GM04503 (cell line): ENCODE measurements at places on chromosomes 4 and X.

DNA sequence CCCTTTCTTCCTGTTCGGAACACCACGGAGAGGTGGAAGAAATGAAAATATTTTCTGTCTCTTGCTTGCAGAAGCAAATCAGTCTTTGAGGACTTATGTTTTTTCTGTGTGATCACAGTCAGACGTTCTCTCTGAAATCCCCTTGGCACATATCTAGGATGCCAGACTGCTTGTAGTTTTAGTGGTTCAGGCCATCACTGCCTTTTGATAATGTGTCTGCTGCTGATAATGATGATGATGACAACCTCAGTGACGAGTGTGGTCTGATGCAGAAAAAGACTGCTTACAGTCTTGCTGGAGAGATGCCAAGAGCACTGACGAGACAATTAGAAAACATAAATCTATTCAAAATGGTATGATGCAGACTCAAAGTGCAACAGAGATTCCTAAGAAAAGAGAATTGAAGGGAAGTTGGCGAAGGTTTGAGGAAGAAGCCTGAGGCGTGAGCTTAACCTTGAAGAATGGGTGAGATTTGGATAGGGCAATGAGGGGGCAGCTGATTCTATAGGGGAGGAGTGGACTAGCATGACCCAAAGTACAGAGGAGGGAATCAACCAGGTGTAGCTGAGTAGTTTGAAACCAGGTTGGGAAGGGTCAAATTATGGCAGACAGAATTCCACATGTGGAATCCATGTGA, 7.9 kb downstream of the RAB33A start:
- no peak for DNase-seq

- DNase-seq = no peak
Measured at GRCh38 chr4:150402871-150403272, 179.1 kb upstream of the MAB21L2 start.

GRCh38 chr4:67571975-67572374, 13.4 kb downstream of the STAP1 start:
- no peak for DNase-seq

- DNase-seq = no peak
Measured at GRCh38 chr4:76823495-76823894, 74.4 kb downstream of the SOWAHB start.

DNA sequence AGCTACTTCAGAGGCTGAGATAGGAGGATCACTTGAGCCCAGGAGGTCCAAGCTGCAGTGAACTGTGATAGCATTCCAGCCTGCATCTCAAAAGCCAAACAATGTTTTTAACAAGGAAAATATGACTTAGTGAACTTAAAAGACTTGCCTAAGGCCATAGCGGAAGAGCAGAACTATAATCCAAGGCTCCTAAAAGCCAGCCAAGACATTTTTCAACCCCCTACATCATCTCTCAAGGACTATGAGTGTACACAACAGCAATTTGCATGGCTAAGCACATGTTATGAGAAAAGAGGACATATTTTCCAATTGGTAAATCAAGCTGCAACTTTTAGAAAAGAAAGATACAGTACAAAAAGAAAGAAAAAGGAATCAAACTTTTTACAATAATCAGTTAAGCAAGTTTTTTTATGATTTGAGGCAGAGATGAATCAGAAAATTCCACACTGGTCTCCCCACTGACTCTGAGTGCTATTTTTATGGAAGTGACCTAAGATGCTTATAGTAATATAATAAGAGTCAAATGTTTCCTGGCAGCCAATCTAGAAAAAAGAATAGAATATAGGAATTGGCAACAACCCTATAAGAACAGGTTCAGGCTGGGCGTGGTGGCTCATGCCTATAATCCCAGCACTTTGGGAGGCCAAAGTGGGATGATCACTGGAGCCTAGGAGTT, 9.8 kb upstream of the ACOT9 start:
- peak; percentile 62 for DNase-seq

- DNase-seq = no peak
Measured at GRCh38 chr4:97577004-97577403, 566.3 kb downstream of the STPG2 start.

DNA sequence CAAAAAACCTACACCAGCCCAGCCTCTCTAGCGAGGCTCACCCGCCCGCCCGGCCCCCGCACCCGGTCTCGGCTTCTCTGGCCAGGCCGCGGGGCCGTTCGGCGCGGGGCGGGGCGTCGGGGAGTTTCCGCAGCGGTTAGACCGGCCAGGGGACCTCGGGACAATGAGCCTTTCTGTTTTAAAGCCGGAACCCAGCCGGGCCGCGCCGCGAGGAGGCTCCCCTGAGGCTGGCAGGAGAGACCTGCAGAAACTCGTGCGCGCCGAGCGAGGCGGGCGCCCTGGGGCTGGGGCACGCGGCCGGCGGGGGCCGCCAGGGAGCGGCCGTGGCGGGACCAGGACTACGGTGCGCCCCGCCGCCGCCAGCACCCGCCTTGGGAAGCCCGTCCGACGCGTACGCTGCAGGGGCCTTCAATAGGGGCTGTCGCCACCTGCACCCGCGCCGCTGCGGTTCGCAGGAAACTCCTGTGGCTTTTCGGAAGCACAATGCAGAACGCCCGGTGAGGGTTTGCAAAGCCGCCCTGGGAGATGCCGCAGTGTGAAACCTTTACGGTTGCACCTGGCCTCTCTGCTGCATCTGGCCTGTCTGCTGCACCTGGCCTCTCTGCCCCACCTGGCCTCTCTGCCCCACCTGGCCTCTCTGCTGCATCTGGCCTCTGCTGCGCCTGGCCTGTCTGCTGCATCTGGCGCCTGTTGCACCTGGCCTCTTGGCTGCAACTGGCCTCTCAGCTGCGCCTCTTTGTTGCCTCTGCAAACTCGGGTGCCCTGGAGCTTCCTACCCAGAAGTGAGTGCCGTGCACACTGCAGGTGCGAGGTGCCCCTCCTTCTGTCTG, 63.9 kb downstream of the TRAPPC11 start:
- no peak for DNase-seq

DNA sequence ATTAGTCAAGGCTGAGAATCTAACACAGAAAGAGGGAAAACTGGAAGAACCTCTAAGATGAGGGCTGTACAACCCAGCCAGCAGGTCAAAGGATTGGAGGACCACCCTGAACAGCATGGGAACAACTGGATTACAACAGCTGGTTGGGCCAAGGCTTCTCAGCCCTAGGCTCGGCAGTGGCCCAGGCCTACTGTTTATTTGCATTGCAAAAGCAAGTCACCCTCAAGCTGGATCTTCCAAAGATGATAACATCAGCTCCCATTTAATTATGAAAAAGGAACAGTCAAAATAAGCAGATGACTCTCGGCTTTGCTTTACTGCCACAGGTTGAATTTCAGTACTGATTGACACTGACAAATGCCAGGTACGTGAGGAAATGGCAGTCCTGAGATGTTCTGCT, 61.8 kb downstream of the GPC3 start:
- no peak for DNase-seq

DNA sequence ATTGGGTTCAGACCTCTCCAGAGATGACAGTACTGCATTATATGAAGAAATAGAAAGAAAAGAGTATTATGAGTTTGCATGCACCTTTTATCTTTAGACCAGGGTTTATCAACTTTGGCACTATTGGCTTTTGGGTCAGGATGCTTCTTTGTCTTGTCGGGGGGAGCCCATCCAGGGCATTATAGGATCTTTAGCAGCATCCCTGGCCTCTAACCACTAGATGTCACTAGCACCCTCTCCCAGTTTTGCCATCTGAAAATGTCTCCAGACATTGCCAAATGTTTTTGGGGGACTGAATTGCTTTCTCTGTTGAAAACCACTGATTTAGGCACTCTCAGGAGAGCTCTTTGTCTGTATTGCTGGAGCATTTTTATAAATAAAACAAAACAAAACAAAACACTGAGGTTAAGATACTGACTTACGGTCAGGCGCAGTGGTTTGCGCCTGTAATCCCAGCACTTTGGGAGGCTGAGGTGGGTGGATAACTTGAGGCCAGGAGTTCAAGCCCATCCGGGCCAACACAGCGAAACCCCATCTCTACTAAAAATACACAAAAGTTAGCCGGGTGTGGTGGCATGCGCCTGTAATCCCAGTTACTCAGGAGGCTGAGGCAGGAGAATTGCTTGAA, 23.6 kb downstream of the CA5B start:
- DNase-seq = no peak

- DNase-seq = no peak
Measured at GRCh38 chrX:15673970-15674369, 9.4 kb upstream of the CLTRN start.

DNA sequence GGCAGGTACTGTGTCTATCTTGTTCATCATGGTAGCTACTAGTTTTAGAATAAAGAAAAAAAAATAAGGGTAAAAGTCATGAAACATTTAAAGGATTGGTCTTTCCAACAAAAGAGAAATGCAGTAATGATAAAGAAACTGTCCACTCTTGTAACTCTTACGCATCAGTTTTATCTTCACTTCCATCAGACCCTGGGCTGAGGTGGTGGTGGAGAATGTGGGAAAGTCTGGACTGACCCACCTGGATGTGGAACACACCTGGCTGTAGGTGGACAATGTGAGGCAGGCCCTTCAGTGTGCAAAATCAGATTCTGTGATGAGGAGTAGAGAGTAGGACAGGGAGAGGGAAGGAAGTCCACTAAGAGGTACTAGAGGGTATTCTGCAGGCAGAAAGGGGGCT, 128.6 kb downstream of the RASL11B start:
- DNase-seq = no peak

DNA sequence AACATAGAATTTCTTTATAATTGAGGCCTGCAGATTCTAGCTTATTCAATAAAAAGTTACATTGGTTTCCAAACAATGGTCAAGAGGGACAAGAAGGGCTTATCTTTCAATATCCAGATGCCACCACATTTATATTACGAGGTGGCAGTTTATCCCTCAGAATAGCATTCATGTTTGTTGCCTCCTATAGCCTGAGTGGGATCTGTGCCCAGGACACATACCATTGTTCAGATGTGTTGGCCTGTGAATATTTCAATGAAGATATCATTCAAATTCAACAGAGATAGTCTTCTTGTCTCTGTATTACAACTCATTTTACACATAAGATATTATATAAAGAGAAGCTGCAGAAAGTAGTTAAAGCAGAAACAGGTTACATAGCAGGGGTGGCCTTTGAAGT, 20.5 kb downstream of the GLRB start:
- no peak for DNase-seq

DNA sequence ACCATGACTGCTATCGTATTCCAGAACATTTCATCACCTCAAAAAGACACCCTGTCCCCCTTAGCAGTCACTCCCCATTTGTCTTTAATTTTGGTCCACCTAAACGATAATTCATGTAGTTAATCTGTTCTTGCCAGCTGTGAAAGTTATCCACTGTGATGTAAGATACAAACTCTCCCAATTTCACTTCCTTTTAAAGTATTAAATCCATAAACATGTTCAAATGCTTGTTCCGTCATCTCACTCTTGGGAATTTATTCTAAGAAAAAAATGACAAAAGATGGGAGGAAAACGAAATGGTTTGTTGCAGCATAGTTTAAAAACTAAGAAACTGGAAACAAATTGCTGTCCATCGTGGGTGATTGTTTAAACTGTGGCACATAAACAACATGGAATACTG, 53.7 kb upstream of the IRF2 start:
- DNase-seq = no peak

DNA sequence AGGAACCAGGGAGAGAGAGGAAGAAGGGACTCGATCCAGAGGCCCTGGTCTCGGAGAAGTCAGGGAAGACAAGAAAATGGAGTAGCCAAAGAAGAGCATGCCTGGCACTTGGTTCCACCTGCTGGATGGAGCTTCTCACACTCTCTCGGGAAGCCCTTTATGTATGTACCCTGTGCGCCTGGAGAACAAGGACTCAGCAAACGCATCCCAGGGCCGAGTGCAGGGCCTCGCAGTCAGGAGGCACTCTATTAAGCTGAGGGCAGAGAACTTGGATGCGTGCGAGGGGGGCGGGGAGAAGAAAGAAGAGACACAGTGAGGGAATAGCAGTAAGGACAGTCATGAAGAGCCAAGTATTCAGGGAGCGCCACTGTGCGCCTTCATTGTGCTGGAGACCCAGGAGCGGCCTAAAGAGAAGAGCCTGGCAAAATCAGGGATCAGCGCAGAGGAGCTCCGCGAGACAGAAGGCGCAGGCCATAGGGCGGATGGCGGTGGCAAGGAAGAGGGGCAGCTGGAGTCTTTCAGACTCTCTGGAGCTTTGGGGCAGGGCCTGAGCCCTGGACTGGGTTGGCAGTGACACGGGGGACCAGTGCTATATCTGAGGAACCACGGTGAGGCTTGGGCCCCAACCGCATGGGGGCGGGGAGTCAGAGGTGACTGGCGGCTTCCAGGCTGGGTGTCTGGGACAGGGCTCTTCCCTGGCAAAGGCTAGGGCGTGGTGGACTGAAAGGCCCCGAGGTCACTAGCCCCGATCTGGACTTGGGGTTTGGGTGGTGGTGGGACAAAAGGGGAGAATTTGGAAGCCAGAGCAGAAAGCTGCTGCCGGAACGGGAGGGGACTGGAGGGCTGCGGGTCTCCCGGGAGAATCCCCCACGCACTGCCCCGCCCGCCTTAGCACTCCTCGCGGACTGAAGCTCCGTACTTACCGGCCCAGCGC, 1.9 kb upstream of the SEPTIN6 start:
- no peak for DNase-seq

GRCh38 chr4:56276547-56276946, 110.7 kb downstream of the AASDH start:
- no peak for DNase-seq

DNA sequence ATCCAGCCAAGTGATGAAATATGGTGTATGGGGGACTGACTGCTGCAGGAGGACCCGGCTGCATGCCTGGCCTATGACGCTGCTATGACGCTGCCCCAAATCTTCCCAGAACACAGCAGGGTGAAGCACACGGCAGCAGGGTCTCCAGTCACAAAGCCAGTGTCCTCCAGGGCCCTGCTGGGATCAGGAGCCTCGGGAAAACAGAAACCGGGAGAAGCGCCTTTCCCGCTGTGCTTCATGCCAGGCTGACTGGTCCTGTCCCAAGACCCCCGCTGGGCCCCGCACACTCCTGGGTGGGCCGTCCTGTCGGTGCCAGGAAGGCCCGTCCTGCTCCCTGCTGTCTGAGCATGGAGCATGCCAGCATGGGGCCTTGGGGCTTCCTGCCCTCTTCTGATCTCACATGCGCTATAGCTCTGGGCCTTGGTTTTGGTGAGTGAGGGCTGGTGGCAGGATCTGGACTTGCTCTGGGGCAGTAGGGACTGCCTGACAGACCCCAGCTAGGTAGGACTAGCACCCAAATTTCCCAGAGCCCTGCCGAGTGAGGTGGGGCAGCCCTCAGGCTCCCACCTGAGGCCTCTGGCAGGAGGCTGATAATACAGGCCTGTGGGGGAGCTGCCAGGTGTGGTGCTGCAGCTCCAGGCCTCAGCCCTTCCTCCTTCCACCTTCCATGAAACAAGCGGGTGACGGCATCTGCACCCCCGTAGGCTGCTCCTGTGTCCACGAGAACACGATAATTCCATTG, 64.0 kb downstream of the ACOX3 start:
- DNase-seq = no peak
